ENCODE measurements at places on chromosomes 3 and 15.

DNA sequence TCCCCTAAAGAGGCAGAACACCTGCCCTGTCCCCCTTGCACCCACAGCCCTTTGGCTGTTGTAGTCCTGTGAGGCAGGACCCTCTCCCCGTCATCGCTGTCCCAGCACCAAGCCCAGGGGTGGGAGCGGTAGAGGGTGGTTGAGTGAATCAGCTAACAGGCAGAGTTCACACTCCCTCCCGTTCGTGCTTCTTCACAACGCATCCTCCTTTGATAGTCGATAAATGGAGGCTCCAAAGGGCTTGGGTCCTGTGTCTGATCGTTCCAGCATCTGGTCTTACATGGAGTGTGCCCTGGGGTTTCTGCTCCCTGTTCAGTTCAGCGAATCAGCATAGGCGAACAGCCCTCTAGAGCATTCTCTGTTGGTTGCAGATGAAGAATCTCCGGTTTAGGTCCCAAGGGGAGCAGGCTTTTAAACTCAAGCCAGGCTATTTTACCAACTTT is 820 bp upstream of the HMCES start:
- DNase-seq: peak; percentile 8

DNA sequence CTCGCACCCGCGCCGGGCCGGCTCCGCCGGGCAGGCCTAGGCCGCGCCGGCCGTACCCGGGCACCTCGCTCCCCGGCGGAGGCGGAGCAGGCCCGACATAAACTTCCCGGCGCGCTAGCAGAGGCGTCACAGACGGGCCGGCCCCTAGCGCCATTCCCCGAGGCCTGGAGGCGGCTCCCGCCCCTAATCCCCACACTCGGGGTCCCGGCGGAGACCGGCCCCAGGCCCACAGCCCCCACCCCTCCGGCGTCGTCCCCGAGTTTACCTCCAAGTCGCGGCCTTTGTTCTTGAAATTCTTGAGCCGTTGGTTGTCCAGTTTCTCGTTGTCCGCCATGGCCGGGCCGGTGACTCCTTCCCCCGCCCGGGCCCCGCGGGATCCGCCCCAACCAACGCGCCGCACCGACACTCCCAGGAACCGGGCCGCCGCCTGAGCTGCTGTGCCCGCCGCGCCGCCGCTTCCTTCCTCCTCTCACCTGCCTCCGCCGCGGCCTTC is 376 bp downstream of the KPNA4 start:
- peak; percentile 68 for DNase-seq

- DNase-seq: no peak
Measured at GRCh38 chr3:113501597-113501996, 13.4 kb downstream of the SPICE1 start.

DNA sequence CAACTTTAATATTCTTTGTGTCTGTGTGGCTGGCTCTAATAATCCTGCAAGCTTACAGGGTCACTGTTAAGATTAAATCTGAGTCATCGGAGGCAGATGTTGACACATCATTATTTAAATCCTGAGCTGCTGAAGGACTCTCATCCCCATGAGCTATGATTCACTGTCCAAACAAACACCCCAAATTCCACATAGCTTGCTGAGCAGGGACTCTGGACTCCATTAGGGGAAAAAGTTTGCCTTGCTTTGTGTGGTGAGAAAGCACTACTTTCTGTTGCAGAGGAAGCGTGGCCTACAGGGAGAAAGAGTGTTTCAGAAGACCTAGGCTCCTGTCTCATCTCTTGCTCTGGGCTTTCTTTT is 213.7 kb downstream of the PDCD6IP start:
- no peak for DNase-seq

- no peak for DNase-seq
Measured at GRCh38 chr3:32506466-32506865, 3.8 kb upstream of the CMTM6 start.

GRCh38 chr15:90184119-90184785 is 16.9 kb upstream of the SEMA4B start:
- DNase-seq: peak; percentile 52

GRCh38 chr3:56970461-56970879 is 90.0 kb upstream of the SPATA12 start:
- DNase-seq: no peak

GRCh38 chr3:137217733-137218132 is 259.9 kb downstream of the IL20RB start:
- peak; percentile 44 for DNase-seq

DNA sequence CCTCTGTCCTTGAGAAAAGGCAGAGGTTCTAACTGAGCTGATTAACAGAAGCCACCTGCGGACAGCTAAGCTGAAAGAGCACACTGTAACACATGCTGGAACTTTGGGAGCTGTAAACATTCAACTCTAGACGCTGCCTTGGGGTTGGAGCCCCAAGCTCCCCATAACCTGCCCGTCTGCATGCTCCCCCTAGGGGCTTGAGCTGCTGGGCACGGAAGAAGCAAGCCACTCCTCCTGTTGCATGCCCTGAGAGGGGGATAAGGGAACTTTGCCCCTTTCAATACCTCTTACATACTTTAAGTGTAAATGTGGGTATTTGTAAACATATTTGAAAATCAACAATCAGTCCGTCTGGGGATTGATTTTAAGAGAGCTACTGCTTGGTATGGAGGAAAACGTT is 188.4 kb downstream of the ADAMTSL3 start:
- no peak for DNase-seq

- DNase-seq: peak; percentile 44
Measured at GRCh38 chr15:78034495-78035191, 42.9 kb downstream of the TBC1D2B start.

- no peak for DNase-seq
Measured at GRCh38 chr3:32968920-32969389, 17.5 kb downstream of the CCR4 start.

DNA sequence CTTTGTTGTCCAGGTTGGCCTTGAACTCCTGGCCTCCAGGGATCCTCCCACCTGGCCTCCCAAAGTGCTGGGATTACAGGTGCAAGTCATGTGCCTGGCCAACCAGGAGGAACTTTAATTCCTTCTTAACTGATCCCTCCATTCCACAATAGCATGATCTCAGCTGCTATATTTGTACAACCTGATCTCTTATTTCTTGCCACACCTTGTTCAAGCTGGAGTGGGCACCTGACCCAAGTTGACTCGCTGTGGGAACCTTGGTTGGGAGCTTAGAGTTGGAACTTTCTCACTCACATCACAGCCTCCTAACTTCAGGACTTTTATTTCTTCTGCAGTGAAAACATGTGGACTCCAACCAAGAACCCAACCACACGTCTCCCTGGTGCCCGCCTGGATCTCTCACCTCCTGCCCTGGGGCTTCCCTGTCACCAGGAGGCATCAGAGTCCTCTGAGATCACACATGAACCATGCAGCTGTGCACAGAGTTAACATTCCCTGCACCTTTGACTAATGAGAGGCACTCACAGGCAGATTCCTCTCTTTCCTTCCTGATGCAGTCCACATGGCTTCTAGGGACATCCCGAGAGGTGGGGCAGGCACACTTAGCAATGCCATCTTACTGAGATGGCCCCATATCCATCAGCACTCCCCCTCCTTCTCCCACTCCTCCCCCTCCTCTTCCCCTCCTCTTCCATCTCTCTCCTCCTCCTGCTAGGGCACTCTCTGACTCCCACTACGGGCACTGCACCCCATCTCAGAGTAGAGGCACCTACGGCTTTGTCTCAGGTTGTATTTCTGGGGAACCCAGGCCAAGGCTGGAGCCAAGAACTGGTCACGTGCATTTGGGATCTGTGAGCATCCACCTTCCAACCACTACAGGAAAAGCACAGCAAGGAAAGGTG is 9.7 kb upstream of the CYFIP1 start:
- no peak for DNase-seq

GRCh38 chr3:175728566-175728965 is 869.4 kb downstream of the NAALADL2 start:
- no peak for DNase-seq

DNA sequence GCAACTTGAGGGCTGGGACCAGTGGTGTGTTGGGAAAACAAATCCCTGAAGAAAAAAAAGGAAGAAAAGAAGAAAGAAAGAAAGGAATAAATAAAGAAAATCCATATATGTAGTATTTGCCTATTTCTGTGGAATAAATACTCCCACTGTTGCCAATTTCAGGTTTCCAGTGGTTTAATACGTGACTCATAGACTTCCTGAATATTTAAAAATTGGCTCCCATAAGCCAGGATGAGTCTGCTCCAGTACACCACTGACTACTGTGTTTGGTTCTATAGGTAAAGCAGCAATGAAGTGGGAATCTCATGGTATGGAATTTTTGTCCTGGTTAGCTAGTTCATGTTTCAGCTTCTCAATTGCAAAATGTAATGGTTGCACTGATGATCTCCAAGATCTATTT is 31.6 kb downstream of the PYDC2 start:
- no peak for DNase-seq

GRCh38 chr15:56835718-56836171 is 82.7 kb upstream of the TCF12 start:
- no peak for DNase-seq

GRCh38 chr3:67017211-67017610 is 19.1 kb downstream of the KBTBD8 start:
- no peak for DNase-seq

- no peak for DNase-seq
Measured at GRCh38 chr3:127352612-127353011, 64.8 kb upstream of the PRR20G start.

DNA sequence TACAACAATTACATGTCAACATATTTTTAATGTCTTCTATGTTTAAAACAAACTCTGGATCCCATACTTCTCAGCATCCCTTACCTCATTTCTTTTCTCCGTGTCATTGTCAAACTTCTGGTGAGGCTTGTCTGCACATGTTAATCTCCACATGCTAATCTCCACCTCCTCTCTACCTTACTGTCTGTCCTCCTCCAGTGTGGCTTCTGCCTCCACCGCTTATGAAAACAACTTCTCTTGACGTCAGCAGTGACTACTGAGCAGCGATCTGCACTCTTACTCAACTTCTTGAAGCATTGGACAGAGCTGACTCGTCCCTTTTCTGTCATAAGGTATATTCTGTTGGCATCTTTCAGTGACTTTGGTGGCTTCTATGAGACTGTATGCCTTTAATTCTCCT is 338.2 kb upstream of the THRB start:
- DNase-seq: no peak

GRCh38 chr15:62894322-62895085 is 148.0 kb upstream of the TPM1 start:
- DNase-seq: no peak

GRCh38 chr15:56099311-56099710 is 105.9 kb upstream of the NEDD4 start:
- no peak for DNase-seq

GRCh38 chr3:108495717-108496116 is 14.7 kb downstream of the MYH15 start:
- DNase-seq: no peak

DNA sequence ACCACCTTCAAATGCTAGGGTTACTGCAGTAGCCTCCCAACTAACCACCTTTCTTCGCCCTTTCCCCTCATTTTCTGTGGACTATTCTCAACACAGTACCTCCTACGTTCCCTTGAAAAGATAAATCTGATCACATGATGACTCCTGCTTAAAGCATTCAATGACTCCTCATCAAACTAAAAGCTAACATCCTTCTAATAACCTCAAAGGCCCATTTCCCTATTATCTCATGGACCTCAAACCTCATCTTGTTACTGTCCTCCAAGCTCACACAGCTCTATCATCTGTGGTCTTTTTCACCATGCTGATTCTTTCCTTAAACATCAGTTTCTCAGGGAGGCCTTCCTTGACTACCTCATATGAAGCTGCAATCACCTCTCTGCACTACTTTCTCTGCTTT is 29.6 kb downstream of the GADL1 start:
- no peak for DNase-seq

DNA sequence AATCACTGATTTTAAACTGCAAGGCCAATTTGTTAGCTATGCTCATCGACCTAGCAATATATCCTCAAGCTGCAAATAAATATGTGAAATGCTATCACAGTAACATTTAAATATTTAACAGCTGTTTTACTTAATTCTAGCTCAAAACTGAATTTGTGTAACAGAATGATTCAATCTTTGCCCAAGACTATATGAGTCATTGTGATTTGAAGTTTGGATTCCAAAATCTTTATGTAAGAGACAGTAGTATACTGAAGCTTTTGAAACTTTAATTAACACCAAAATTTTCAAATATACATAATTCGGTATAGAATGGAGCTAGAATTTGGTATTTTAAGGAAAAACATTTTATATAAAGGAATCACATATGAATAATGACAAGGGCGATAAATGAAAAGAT is 603.0 kb upstream of the ROBO2 start:
- no peak for DNase-seq

GRCh38 chr3:46649436-46649835 is 37.1 kb downstream of the FAM240A start:
- no peak for DNase-seq

- no peak for DNase-seq
Measured at GRCh38 chr3:126907557-126907956, 75.4 kb upstream of the PLXNA1 start.

GRCh38 chr15:99427210-99427609 is 138.6 kb upstream of the MEF2A start:
- no peak for DNase-seq

DNA sequence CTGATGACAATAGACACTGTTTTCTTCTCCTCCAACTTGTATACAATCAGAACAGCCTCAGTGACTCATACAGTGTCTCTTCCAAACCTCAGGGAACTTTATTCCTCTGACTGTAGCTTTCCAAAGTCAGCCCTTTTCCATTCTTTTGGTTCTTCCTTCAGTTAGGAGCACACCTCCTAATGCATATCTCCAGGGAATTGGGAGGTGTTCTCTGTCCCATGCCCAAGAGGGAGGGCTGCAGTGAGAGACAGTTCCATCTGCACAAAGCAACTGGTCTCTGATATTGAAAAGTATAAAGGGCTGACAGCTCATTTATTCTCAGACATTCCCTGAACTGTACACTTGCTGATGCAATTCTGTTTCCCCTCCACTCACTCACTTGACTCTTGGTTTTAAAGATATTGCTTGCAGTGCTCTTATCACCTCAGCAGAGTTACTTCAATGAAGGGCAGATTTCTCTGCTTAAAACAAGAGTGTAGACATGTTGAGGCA is 337.8 kb upstream of the TBC1D5 start:
- DNase-seq: no peak

DNA sequence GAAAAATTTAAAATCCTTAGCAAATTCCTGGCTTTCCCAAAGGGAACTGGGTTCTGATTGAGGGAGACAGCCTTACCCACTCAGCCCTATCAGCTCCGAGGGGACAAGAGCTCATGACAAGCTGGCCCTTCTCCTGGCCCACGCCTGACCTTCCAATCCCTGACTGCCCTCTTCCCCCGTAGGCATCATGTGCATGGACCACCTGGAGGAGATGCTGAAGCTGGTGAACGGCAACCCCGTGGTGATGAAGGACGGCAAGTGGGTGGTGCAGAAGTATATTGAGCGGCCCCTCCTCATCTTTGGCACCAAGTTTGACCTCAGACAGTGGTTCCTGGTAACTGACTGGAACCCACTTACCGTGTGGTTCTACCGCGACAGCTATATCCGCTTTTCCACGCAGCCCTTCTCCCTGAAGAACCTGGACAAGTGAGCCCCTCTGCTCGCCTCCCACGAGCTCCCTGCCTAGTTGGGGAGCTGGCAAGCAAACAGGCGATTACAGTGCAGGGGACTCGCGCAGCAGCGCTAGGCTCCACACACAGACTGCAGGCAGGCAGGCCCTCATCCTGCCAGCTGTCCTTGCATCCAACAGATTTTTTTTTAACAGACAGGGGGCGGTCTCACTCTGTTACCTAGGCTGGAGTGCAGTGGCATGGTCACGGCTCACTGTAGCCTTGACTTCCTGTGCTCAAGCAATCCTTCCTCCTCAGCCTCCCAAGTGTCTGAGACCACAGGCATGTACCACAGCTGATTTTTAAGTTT is 16.8 kb downstream of the RPUSD3 start:
- no peak for DNase-seq

GRCh38 chr3:123802007-123802625 is 82.0 kb downstream of the MYLK start:
- no peak for DNase-seq

Measured in nephron progenitor cell (in vitro differentiated cells).